ENCODE measurements at places on chromosomes 2 and 18. TPM values are rescaled to one million over a fixed set of nuclear protein-coding genes. Genes with fewer than 3 reads are reported as not detected.

DNA sequence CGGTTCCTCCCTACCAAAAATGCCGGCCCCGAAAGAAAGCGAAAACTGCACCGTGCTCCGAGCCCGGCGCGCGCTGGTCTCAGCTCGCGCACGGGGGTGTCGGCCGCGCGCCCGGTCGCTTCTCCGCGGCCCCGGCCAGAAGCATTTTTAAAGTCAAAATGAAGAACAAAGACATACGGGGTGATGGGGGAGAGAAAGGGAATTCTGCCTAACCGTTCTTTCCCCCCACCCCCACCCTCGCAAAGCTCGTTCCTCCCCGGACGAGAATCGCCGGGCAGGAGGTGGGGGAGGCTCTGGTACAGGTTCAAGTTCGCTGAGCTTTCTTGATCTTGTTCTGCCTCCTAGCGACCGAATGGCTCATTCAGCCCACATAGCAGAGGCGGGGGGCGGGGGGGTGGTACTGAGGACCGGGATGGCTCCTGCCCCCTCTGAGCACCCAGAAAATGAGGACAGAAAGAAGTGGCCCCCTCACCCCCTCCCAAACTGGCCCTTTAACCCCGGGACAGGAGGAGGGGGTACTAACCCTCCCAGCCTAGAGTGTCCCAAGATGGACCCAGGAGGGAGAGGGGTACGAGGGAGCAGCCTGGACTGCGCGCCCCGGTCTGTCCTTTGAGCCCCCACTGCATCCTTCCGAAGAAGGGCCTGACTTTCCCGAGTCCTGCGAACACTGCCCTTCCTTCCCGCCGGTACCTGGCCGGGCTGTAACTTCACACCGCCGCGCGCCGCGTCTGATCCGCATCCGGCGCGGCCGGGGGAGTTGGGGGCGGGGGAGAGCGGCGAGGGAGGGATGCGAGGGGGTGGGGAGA is 3.1 kb downstream of the BCL11A start:
- peak overlapping the region; percentile 39 for H3K27ac ChIP-seq
- peaks cover 17% of the 10 kb centered on the region for H3K4me1 ChIP-seq
- no peaks in the 10 kb centered on the region for H3K36me3 ChIP-seq
- H3K27me3 ChIP-seq, result peaks cover 10% of the 10 kb centered on the region
- peak; percentile 48 for DNase-seq
- peak overlapping the region; percentile 70 for H3K4me3 ChIP-seq

SIX3 gene
- not detected for total RNA-seq

NPPC gene
- not detected for total RNA-seq

DNA sequence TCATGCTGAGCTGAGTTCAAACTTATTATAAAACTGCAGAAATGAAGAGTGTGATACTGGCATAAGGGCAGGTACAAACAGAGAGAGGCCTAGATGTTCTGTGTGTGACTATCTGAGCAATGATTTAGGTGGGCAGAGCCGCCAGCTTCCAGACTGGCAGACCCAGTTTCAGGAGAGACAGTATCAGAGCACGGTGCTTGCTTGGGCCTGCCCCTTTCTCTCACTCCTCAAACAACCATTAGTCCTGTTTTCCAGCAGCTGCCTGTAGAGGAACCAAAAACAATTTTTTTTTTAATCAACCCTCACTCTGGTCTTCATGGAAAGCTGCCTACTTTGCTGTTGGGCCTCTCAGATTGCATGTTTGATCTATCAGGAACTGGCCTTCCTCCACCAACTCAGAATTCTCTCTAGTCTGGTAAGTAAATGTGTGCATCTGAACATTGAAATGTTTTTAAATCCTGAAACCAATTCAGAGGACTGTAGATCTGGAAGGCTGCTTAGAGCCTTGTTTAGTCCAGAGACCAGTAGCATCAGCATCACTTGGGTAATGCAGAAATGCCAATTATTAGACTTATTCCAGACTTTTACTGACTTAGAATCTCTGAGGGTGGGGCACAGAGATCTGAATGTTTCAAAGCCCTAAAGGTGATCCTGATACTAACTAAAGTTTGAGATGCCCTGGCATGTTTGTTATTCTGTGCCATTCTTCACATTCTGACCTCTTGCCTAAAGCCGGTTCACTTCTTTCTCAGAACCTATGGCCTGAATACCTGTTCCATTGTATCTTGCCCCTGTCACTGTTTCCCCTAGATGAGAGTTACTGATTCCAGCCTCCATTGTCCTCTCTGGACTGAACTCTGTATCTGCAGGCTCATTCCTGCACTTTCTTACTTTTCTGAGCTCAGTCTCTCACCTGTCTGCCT is 24.8 kb upstream of the CRIM1 start:
- H3K4me1 ChIP-seq, result no peaks in the 10 kb centered on the region
- no peaks in the 10 kb centered on the region for H3K27me3 ChIP-seq

DNA sequence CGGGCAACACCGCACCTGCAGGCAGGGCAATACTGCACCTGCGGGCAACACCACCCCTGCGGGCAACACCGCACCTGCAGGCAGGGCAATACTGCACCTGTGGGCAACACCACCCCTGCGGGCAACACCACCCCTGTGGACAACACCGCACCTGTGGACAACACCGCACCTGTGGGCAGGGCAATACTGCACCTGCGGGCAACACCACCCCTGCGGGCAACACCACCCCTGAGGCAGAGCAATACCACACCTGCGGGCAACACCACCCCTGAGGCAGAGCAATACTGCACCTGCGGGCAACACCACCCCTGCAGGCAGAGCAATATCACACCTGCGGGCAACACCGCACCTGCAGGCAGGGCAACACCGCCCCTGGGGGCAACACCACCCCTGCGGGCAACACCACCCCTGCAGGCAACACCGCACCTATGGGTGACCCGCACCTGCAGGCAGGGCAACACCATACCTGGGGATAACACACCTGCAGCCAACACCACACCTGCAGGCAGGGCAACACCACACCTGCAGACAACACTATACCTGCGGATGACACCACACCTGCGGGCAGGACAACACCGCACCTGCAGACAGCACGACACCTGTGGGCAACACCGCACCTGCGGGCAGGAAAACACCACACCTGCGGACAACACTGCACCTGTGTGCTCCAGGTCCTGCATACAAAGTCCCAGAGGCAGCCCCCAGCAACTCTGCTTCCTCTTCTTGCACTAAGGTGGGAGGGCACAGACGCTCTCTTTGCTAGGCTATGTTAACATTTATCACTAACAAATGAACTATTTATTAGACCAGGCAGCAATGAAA is 57.7 kb downstream of the EIPR1 start:
- H3K4me1 ChIP-seq, result no peaks in the 10 kb centered on the region
- H3K36me3 ChIP-seq, result no peaks in the 10 kb centered on the region
- no peak for DNase-seq

- no peak for DNase-seq
- H3K27me3 ChIP-seq, result no peaks in the 10 kb centered on the region
- no peak overlapping the region for H3K27ac ChIP-seq
- no peak overlapping the region for H3K4me3 ChIP-seq
- H3K36me3 ChIP-seq, result no peaks in the 10 kb centered on the region
These were observed 179.2 kb downstream of the TTC32 start for GRCh38 chr2:19722531-19722971.

GRCh38 chr18:63440881-63441280 is 18.6 kb upstream of the VPS4B start:
- H3K27me3 ChIP-seq, result no peaks in the 10 kb centered on the region
- H3K4me3 ChIP-seq, result no peak overlapping the region
- DNase-seq, result no peak
- H3K27ac ChIP-seq, result no peak overlapping the region
- no peaks in the 10 kb centered on the region for H3K36me3 ChIP-seq

DNA sequence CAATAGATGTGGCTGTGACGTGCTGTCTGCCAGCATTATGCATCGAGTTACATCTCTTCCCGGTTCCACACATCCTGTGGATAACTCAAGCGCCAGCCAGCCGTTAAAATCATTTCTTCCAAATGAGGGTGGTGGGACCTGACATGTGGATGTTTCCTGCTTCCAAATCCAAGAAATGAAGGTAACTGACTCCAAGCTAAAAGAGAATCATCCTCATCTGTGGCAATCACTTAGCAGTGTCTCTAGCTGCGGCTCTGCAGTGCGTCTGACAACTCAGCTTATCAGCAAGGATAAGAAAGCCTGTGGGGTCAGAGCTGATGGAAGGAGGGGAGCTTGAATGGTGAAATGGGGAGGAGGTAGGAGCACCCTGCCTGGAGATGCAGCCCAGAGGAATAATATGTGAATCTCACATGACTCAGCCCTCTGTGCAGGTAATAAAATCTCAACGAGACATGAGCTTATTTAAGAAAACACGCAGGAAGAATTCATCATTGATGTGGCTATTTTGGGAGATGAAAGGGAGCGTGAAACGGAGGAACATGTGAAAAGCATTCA is 382.2 kb upstream of the TRIB2 start:
- peaks cover 16% of the 10 kb centered on the region for H3K4me1 ChIP-seq
- H3K27me3 ChIP-seq, result no peaks in the 10 kb centered on the region
- no peak for DNase-seq
- H3K36me3 ChIP-seq, result no peaks in the 10 kb centered on the region
- no peak overlapping the region for H3K27ac ChIP-seq

- H3K4me3 ChIP-seq, result no peak overlapping the region
- DNase-seq, result no peak
- H3K36me3 ChIP-seq, result no peaks in the 10 kb centered on the region
- no peaks in the 10 kb centered on the region for H3K4me1 ChIP-seq
- H3K27ac ChIP-seq, result no peak overlapping the region
- H3K27me3 ChIP-seq, result no peaks in the 10 kb centered on the region
These were observed 20.8 kb upstream of the ATIC start for GRCh38 chr2:215290980-215291599.

LIMS3 gene
- total RNA-seq, result 0.96 TPM

KCNG2 gene
- not detected for total RNA-seq

DNA sequence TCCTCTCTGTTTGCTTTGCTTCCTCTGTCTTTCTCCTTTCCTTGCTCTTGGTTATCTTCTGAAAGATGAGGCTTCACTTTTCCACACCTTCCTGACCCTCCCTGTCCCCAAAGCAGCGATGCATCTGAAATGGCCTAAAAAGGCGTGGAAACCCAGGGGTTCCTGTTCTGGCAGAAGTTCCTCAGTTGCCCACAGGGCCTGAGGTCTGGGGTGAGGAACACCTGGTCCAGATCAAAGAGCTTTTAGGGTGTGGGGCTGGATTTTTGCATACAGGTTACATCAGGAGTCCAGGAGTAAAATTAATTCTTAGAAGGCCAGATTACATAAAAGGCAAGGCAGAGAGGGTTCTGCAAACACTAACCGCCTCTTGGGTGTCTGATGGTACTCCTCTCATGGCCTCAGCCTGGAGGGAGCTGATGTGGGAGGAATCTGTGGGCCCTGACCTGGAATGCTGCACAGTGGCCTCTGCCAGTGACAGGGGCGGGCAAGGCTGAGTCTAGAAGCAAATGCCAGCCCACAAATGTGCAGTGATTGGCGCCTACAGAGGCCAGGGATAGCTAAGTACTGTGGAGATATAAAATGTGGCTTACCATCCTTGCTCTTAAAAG is 41.8 kb downstream of the INPP4A start:
- DNase-seq, result no peak
- peak overlapping the region; percentile 12 for H3K27ac ChIP-seq
- no peaks in the 10 kb centered on the region for H3K27me3 ChIP-seq

COL6A3 gene
- 3.1 TPM for total RNA-seq

GRCh38 chr2:144548532-144549191 is 28.7 kb upstream of the ZEB2 start:
- H3K36me3 ChIP-seq, result no peaks in the 10 kb centered on the region
- no peak overlapping the region for H3K27ac ChIP-seq
- H3K4me1 ChIP-seq, result peaks cover 9% of the 10 kb centered on the region
- H3K27me3 ChIP-seq, result no peaks in the 10 kb centered on the region

DNA sequence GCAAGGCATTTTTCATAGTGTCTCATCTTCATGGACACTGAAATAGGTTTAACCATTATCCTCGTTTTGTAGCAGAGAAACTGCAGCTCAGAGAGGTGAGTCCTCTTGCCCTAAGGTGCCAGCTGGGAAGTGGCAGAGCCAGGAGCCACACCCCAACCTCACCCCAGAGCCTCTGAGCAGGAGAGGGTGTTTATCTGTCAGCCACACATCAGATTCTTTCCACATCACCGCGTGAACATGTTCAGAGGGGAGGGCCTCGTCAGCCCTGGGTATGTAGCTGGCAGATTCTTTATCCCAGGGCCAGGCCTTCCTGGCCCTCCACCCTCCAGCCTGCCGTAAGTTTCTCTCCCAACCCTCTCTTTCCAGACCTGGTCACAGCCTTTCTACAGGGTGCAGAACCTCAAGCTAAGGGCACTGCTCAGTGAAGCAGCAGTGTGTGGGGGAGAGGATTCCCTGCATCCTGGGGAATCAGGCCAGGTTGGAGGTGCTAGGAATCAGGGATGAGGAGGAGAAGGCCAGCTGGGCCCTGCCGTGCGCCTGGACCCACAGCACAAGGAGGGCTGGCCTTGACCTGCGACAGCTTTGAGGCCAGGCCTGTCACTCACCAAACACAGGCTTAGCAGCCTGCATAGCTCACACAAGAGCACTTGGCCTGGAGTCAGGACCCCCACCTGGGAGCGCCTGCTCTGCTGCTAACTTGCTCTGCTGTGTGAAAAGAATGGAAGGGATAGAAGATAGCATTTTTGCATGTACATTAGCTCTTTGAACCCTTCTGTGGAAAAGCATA is 111.3 kb upstream of the MCFD2 start:
- peaks cover 12% of the 10 kb centered on the region for H3K36me3 ChIP-seq
- no peaks in the 10 kb centered on the region for H3K27me3 ChIP-seq
- DNase-seq, result no peak
- no peak overlapping the region for H3K27ac ChIP-seq
- H3K4me1 ChIP-seq, result no peaks in the 10 kb centered on the region
- H3K4me3 ChIP-seq, result no peak overlapping the region

CLEC4F gene
- total RNA-seq, result 1.6 TPM

DNA sequence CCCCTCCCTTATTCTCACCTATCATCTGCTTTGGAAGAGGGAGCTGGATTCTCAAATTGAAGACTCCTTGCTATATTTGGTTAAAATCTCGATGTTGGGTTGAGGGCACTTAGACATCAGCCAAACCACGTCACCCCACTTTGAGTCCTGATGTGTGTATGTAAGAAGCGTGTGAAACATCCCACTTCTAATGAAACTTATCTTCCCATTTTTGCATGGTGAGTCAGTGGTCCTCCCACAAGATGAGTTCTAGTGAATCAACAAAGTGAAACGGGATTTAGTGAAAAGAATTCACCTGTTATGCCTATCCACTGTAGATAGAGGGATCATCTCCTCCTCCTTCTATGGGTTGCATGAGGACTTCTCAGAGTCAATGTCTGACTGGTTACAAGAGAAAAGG is 51.4 kb upstream of the SPRED2 start:
- H3K27me3 ChIP-seq, result no peaks in the 10 kb centered on the region
- no peaks in the 10 kb centered on the region for H3K36me3 ChIP-seq
- H3K4me1 ChIP-seq, result no peaks in the 10 kb centered on the region
- no peak overlapping the region for H3K4me3 ChIP-seq

SERPINB11 gene
- not detected for total RNA-seq

GRCh38 chr2:74625658-74626425 is 22.3 kb downstream of the M1AP start:
- no peak overlapping the region for H3K4me3 ChIP-seq
- H3K36me3 ChIP-seq, result no peaks in the 10 kb centered on the region
- H3K27ac ChIP-seq, result no peak overlapping the region
- H3K27me3 ChIP-seq, result no peaks in the 10 kb centered on the region

All from naive thymus-derived CD4-positive, alpha-beta T cell (primary cell).